ENCODE measurements at places on chromosomes 4 and X.

DNA sequence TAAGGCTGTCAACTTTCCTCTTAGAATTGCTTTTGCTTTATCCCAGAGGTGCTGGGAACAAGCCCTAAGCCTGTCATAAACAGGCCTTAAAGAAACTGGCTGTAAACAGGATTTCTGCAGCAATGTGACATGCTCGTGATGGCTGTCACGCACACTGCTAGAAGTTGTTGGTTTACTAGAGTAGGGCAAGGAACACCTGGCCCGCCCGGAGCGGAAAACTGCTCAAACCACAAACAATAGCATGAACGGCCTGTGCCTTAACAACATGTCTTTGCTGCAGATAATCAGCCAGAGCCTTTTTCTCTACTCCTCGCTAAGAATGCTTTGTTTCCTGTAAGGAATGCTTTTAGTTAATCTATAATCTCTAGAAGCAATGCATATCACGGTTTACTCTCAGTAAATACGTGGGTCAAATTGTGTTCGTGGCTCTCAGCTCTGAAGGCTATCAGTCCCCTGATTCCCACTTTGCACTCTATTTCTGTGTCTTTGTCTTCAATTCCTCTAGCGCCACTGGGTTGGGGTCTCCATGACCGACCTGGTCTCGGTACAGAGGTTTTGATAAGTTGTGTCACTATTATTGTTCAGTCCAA lies 318.3 kb downstream of the GLUD2 start:
- no peak for DNase-seq

DNA sequence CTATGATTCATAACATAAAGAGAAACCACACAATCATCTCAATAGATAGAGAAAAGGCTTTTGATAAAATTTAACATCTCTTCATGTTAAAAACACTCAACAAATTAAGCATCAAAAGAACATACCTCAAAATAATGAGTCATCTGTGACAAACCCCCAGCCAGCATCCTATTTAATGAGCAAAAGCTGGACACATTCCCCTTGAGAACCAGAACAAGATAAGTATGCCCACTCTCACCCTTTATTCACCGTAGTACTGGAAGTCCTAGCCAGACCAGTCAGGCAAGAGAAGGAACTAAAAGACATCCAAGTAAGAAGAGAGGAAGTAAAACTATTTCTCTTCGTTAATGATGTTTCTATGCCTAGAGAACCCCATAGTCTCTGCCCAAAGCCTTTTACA lies 507.2 kb downstream of the PABPC4L start:
- DNase-seq = no peak

DNA sequence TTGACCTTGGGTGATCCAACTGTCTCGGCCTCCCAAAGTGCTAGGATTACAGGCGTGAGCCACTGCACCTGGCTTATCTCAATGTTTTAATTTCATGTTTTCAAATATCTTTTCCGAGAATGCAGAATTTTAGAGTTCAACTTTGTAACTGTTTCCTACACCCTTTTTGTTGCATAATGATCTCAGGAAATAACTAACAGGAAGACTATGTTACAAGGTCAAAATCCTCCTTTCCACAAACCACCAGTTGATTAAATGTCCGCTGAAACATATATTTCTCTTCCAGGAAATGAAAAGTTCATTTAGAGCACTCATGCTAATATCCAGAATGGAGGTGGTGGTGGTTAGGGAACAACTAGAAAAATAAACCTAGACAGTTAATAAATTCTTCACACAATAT lies 377.8 kb downstream of the PPP4R3C start:
- no peak for DNase-seq

DNA sequence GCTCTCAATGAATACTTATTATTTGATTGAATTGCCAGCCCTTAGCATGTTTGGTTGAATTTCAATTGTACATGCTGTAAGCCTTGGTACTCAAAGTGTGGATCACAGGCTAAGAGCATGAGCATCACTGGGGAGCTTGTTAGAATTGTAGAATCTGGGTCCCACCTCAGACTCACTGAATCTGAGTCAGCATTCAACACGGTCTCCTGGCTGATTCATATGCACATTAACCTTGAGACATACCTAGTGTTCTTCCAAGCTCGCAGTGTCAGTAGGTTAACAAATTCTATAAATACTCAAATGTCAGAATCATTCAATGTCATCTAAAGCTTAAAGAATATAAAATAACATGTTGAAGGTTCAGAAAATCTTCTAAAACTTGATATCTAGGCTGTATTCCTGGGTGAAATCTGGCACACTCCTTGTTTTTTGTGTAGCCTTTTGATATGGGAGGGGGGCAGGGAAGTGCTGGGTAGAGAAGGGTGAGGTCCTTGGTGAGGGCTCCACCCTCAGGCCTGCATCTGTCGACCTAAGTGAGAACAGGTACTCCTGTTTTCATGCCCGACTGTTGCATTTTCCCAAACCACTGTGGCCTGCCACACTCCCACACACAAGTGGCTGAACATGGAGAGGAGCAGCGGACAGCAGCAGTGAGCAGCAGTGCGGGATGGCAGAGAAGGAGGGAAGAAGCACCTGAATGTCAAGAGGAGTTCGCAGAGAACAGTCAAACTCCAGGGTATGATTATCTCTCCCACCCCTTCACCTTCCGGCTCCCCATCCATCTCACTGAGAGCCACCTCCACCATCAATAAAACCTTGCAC lies 529.6 kb upstream of the IGFBP7 start:
- no peak for DNase-seq

DNA sequence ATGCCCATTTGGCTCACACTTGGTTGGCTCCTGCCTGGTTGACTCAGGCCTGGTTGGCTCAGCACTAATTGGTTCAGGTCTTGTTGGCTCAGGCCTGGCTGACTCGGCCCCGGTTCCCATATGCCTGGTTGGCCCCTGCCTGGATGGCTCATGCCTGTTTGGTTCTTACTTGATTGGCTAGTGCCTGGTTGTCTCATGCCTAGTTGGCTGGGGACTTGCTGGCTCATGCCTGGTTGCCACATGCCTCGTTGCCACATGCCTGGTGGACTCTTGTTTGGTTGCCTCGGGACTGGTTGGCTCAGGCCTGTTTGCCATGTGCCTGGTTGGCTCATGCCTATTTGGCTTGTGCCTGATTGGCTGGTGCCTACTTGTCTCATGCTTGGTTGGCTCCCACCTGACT lies 103.7 kb downstream of the APOOL start:
- no peak for DNase-seq

- DNase-seq = no peak
Observed at GRCh38 chrX:36849407-36849806, 158.8 kb upstream of the FAM47C start.

DNA sequence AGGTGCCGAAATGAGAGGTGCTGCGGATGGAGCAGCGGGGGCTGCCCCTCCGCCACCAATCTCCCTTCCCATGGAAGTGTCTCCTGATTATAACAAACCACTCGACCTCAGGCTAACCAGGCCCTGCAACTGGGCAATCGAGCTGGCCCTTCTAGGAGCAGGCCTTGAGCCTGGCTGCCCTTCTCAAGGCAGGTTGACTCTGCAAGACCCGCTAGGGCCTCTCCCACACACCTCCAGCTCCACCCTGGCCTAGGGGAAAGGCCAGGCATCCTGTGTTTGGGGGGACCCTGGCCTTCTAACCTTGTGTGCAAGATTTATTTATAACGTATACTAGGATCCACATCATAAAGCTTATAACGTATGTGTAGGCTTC lies 3.7 kb upstream of the BCOR start:
- DNase-seq = no peak

GRCh38 chrX:40132751-40133150 lies 35.0 kb upstream of the BCOR start:
- DNase-seq = no peak

DNA sequence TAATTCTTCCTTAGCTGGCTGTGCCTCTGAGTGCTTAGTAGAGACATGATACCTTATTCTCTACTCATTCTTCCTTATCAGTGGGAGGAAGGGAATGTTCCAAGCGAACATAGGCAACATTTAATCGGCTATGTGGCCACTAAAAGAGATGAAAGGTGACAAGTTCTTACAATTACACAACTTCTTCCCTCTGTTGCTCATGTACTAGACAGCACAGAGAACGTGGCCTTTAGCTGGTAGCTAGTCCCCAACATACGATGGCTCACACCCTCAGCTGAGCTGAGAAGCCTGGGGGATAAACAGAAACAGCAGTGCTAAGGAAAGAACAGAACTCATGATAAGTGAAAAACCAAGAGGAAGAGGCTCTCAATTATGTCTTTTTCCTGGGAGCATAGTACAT lies 52.2 kb downstream of the APOO start:
- DNase-seq = peak; percentile 60

GRCh38 chr4:139710073-139710472 lies 44.5 kb downstream of the MGST2 start:
- DNase-seq = no peak

DNA sequence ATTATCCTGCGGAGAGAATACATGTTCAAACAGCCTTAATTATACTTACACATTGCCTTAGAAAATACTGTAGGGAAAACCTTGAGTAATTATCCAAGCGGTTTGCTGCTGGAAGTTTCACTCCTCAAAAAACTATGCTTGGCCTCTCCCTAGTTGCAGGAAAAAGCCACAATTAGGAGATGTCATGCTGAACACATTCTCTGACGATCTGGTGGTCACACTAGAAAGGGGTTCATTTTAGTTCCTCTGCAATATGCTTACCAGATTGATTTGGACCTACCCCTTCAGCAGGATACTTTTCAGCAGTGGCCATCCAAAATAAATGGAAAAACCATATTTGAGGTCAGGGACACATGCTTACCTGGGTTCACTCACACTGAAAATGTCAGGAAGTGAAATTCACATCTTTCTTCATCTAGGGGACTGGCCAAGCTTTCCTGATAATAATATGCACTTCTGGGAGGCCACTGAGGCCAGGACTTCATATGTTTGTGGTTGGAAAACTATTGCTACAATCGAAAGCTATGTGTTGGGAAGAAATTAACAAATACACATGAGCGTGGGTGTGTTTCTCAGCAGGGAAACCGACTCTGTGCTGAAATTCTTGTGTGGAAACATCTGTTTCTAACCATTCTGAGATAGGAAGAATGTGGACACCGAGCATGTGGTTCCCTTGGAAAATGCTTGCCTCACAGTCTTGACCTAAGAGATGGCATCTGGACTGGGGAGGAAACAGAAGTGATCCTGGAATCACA lies 68.8 kb downstream of the ATXN3L start:
- DNase-seq = peak; percentile 95

DNA sequence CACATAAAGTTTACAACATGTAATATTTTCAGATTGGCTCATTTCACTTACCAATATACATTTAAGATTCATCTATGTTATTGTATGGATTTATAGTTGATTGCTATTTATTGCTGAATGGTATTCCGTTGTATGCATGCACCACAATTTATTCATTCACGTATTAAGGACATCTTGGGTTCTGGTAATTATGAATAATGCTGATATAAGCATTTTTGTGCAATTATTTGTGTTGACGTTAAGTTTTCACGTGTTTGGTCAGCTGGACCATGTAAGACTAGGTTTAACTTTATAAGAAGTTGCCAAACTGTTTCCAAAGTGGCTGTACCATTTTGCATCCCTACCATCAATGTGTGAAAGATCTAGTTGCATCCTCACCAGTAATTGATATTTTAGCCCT lies 35.1 kb downstream of the MAGEB10 start:
- DNase-seq = no peak

DNA sequence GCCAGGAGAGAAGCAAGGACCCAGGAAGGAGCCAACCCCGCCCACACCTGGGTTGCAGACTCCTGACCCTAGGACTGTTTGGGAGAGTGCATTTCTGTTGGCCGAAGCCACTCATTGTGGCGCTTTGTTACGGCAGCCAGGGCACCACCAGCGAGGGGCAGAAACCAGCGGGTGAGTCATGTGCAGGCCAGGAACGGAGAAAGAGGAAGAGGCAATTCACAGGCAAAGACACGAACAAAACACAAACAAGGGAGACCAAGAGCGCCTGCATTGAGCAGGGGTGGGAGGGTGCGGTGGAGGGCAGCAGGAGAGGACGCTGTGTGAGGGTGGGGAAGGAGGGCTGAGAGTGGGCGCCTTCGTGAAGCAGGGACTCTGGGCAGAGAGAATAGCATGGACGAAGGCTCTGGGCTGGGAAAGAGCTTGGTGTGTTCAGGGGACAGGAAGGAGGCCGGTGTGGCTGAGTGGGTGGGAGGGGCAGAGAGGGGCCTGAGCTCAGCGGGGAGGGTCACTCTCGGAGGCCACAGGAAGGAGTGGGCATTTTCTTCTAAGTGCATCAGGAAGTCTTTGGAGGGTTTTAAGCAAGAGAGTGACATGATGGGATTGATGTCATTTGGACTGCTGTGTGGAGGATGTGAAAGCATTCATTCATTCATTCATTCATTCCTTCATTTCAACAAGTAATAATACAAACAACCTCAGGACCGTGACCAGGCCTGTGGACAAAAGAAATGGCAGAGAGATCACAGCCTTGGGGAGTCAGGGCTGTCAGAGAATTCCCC lies 12.2 kb upstream of the WFS1 start:
- DNase-seq = peak; percentile 85

- DNase-seq = no peak
Observed at GRCh38 chr4:106414366-106414765, 45.8 kb upstream of the GIMD1 start.

GRCh38 chr4:12723849-12724447 lies 760.2 kb downstream of the RAB28 start:
- no peak for DNase-seq
